ENCODE measurements at places on chromosomes 2 and 18.

DNA sequence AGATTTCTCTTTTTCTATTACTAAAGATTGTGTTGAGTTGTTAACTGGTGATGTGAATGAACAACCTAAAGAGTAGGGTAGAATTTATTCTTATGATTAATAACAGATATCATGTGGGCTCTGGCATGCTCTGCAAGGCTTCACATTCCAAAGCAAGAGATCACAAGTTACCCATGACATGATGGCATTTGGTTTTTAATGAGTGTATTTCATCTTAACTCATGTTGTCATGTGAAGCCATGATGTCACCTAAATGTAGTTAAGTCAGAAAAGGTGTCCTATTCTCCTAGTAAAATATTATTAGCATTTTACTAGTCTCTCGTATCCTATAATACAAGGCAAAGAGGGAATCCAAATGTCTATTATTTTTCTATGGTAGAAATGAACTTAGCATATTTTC lies 678.0 kb downstream of the ARHGAP15 start:
- DNase-seq: no peak

DNA sequence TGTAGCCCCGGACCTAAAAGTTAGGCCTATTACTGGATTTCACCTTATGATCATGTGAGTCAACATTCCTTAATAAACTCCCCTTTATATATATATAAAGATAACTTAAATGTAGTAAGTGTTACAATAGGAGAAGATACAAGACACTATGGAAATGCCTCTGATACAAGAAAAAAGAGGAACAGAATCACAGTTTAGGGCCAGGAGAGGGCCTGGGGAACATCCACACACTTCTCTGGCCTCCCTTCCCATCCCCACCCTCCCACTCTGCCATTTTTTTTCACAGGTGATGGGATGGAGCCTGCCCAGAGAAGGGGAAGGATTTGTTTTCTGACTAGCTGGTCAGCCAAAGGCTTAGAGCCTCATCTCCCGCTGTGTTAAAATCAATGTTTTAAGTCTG lies 6.4 kb downstream of the CDC42EP3 start:
- no peak for DNase-seq

GRCh38 chr2:101396316-101396717 lies 9.0 kb upstream of the CREG2 start:
- no peak for DNase-seq

DNA sequence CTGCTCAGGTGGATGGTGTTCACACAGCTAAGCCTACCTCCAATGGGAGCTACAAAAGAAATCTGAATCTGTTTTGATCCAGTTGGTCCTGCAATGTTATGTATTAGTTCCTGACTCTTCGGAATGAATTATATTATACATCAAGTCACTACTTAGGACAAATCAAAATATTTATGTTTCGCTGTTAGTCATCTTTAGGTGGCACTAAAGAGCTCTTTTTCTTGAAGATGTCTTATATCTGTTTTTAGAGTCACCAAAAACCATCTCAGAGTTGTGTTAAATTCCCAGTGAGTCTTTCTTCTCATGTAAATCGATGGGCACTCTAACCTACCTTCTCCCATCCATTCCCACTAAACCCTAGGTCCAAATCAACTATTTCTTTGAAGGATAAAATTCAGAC lies 2.2 kb downstream of the DNER start:
- no peak for DNase-seq

DNA sequence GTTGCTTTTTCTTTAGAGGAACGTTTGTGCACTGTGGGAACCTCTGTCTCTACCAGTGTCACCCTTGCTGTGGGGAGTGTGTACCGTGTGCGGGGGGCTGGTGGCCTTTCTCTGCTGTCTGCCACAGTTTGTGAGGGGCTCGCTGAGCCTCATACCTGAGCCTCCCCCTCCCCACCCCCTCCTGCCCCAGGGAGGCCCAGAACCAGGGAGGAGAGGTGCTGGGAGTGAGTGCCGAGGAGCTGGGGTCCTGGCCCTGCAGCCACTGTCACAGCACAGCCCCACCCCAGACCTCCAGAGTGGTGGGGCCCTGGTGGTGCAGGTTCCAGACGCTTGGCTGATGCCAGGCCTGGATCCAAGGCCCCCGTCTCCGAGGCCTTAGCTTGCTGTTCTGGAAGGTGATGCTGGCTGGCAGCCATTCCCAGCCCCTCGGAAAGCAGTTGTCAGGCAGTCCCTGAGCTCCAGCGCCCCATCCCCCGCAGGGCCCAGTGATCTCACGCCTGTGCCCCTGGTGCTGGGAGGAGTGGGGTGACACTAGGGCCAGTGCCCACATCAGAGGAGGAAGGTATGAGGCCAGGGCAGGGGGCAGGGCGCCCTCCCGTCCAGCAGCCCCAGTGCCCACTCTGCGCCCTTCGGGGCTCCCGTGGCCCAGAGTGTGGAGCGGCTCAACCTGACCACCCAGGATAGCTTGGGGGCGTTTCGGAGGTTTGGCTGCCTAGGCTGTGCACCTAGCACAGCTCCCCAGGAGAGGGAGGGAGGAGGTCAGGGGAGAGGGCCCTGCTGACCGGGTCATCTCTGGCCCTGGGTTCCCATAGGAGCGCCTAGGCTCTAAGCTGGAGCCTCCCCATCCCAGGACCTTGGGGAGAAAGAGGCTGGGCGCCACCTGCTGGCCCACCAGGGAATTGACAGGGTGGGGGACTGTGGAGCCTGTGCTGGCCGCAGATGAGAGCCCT lies 53.0 kb upstream of the ALPP start:
- no peak for DNase-seq
